ENCODE measurements at places on chromosomes 4 and X. TPM values are rescaled to one million over a fixed set of nuclear protein-coding genes. Genes with fewer than 3 reads are reported as not detected.

Gene RHOXF2B
- not detected for total RNA-seq

Gene TENM3
- 10.2 TPM for total RNA-seq

Gene ADGRG4
- total RNA-seq: not detected

Gene SEC24B
- total RNA-seq: 22.9 TPM

Gene TMEM192
- total RNA-seq: 4.2 TPM

- no peak for DNase-seq
These were observed 32.7 kb downstream of the KLF3 start for GRCh38 chr4:38696697-38697096.

DNA sequence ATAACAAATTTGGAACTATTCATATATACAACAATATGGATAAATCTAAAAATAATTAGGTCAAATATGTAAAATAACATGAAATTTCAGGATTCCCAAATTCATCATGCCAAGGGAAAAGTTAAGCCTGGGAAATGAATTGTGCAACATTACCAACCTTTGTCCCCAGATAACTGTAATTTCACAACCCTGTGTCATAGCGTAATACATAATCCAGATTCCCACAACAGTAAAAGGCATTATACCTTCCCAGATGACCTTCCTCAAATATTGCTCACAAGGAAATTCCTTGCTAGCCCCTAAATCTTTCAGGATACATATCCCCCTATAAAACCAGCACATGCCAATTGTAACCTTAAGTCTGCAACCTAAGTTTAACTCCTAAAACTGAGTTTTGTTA, 32.9 kb upstream of the RAB40A start:
- no peak for DNase-seq

- peak; percentile 10 for DNase-seq
These were observed 27.3 kb downstream of the WDR1 start for GRCh38 chr4:10089346-10089745.

GRCh38 chr4:119682099-119682498, 53.5 kb upstream of the PDE5A start:
- DNase-seq: no peak

- DNase-seq: no peak
These were observed 10.1 kb downstream of the IDS start for GRCh38 chrX:149494844-149495565.

DNA sequence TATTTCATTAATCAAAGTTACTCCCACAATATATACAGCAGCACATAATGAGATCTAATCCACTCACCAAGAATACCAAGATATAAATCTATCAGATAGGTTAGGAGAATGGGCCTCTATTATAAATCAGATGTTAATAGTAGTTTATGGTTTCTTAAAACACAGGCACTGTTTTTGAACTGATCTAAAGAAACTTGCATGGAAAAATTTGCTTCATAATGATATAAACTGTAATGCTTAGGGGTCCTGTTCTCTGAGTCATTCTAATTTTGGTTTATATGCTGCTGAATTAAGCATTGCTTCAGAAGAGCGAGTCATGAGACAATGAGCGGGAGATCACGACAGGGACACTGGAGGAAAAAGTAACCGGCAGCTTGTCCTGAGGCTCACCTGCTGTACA, 113.3 kb upstream of the OTUD4 start:
- DNase-seq: no peak

DNA sequence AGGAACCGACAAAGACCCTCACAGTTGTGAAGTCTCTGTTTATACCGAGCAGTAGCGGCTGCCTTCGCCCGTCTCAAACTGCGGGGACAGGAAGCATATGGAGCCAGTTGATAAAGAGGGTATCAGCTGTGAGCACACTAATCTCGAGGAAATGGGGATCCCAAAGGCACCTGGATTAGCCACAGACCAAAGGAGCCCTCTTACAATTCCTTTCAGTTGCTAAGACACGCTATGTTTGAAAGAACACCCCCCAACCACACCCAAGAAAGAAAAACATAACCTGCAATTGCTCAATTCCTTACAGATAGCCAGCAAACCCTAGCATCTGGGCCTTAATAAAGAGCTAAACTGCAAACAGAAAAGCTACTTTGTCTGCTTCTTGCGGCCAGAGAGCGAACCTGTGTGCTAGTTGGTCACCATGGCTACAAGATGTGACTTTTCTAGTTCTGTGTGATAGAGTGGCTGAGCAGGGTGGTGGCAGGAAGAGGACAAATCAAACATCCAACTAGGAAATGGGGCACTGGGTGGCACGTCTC, 23.3 kb upstream of the CHRNA9 start:
- no peak for DNase-seq

DNA sequence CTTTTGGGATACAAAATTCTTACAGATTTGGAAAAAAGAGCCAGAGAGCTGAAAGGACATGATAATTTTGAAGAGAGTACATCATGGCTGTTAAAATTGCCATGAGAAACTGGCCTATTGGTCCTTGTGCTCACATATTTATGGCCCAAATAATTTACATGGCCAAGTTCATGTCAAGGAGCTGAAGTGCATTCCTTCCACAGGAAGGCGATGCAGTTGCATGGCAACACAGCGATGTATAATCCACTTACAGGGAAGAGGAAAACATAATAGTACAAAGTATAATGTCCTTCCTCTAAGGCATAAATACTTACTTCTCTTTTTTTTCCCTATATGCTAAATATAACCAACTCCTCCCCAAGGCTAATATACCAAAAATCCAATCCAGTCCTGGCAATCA, 914.5 kb upstream of the AGA start:
- no peak for DNase-seq

All from skin of body (tissue), 3 donors.